ENCODE measurements at places on chromosomes 4 and X.

DNA sequence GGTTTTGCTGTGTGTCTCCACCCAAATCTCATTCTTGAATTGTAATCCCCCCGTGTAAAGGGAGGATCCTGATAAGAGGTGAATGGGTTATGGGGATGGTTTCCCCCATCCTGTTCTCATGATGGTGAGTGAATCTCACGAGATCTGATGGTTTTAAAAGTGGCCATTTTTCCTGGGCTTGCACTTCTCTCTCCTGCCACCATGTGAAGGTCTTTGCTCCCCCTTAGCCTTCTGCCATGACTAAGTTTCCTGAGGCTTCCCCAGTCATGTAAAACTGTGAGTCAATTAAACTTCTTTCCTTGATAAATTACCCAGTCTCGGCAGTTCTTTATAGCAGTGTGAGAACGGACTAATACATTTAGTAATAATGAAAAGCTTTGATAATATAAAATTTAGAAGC is 46.9 kb downstream of the ANTXR2 start:
- DNase-seq, result no peak

GRCh38 chr4:145283909-145284308 is 103.5 kb upstream of the OTUD4 start:
- DNase-seq, result no peak

- DNase-seq, result no peak
Observed at GRCh38 chr4:163263606-163264005, 68.8 kb downstream of the NPY1R start.

GRCh38 chrX:95318882-95319281 is 1365.8 kb upstream of the DIAPH2 start:
- DNase-seq, result no peak

- no peak for DNase-seq
Observed at GRCh38 chrX:675955-676295, 45.3 kb downstream of the SHOX start.

GRCh38 chr4:87029356-87029755 is 94.5 kb downstream of the AFF1 start:
- peak; percentile 14 for DNase-seq

- DNase-seq, result no peak
Observed at GRCh38 chrX:7943600-7944245, 16.5 kb upstream of the PNPLA4 start.

GRCh38 chrX:140501321-140501720 is 3.5 kb downstream of the SOX3 start:
- DNase-seq, result no peak

DNA sequence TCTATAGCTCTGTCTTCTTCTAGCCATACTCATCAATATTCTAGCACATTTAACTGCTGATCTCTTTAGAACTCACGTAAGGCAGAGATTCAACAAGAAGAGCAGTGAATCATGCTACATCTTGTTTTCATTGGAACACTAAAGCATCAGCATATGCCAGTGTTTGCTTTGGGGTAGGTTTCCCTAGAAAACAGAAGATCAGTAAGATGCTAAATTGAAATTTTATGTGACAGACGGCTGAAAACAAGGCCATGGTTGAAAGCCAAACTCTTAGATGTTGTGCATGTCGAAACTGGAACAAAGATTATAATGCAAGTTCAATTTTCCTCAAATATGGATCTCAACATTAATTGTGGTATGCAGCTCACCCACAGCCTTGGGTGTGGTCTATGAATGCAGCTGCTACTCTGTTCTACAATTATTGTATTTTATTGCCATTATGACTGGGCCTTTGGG is 107.6 kb downstream of the PDLIM5 start:
- peak; percentile 79 for DNase-seq

All from fibroblast of gingiva (primary cell).